HepG2 (cell line): ENCODE measurements at places on chromosomes 4 and X.

- H3K4me3 ChIP-seq = no peak overlapping the region
- no peak overlapping the region for H3K27ac ChIP-seq
- H3K4me1 ChIP-seq = no peaks in the 10 kb centered on the region
- H3K27me3 ChIP-seq = peaks cover 24% of the 10 kb centered on the region; the same call in 2 of the 3 replicates
- no peak for DNase-seq
Measured at GRCh38 chrX:652341-652741, 21.8 kb downstream of the SHOX start.

- H3K27ac ChIP-seq = no peak overlapping the region
- no peak overlapping the region for H3K4me3 ChIP-seq
- DNase-seq = no peak
- no peaks in the 10 kb centered on the region for H3K27me3 ChIP-seq
- H3K36me3 ChIP-seq = no peaks in the 10 kb centered on the region
- H3K4me1 ChIP-seq = peaks cover 7% of the 10 kb centered on the region; the same call in 1 of the 2 replicates
Measured at GRCh38 chr4:67436742-67437141, 108.6 kb downstream of the CENPC start.

DNA sequence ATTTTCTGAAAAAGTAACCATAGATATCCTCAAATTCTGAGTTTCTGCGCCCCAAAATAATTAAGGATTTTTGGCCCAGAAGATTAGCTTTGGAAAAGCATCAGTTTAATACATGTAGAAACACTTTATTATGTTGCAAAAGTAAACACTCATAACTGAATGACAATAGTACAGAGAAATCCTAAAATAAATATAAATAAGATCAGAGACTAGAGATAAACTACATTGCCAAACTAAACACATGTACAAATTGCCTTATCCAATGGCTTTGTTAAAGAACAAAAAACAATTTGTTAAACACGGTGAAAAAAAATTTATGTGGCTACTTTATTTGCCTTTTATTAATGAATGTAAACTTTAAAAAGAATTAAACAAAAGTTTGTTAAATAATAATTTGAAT lies 17.5 kb downstream of the SPOCK3 start:
- H3K4me1 ChIP-seq = no peaks in the 10 kb centered on the region
- H3K27ac ChIP-seq = no peak overlapping the region
- DNase-seq = no peak
- no peaks in the 10 kb centered on the region for H3K27me3 ChIP-seq
- no peak overlapping the region for H3K4me3 ChIP-seq
- no peaks in the 10 kb centered on the region for H3K36me3 ChIP-seq

- no peaks in the 10 kb centered on the region for H3K4me1 ChIP-seq
- DNase-seq = peak; percentile 39
- no peaks in the 10 kb centered on the region for H3K36me3 ChIP-seq
- no peak overlapping the region for H3K4me3 ChIP-seq
- H3K27me3 ChIP-seq = no peaks in the 10 kb centered on the region
- H3K27ac ChIP-seq = no peak overlapping the region
Measured at GRCh38 chr4:147822128-147822527, 90.2 kb downstream of the ARHGAP10 start.

GRCh38 chrX:109785053-109785452 lies 52.0 kb upstream of the ACSL4 start:
- H3K27me3 ChIP-seq = no peaks in the 10 kb centered on the region
- no peak overlapping the region for H3K4me3 ChIP-seq
- no peaks in the 10 kb centered on the region for H3K36me3 ChIP-seq
- H3K27ac ChIP-seq = no peak overlapping the region
- DNase-seq = no peak
